Vagina (tissue), 2 donors: ENCODE measurements at places on chromosomes 16 and 17. TPM values are rescaled to one million over a fixed set of nuclear protein-coding genes. Genes with fewer than 3 reads are reported as not detected.

GRCh38 chr16:50496990-50497389 is 51.2 kb upstream of the NKD1 start:
- DNase-seq, result no peak

RAB34 gene
- total RNA-seq, result 195 TPM

GRCh38 chr17:79994602-79995001 is 41.1 kb downstream of the TBC1D16 start:
- DNase-seq, result no peak

DNA sequence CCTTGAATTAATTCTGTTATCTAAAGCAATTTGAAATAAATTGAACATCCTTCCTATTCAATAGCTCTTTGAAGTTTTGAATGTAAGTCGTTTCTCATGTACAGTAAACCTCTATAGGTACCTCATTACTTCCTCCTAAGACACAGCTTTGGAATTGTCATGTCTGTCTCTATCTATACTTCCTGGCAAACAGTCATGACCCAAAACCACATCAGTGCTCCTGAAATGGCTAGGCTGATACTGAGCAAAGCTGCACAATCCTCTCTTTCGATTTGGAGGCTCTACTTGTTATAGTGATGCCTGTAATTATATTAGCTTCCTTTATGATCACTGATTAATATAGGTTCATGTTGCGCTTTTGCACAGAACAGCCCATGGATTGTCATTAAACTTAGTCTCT is 110.1 kb downstream of the ADAMTS18 start:
- no peak for DNase-seq

C17orf107 gene
- total RNA-seq, result 1.7 TPM

DNA sequence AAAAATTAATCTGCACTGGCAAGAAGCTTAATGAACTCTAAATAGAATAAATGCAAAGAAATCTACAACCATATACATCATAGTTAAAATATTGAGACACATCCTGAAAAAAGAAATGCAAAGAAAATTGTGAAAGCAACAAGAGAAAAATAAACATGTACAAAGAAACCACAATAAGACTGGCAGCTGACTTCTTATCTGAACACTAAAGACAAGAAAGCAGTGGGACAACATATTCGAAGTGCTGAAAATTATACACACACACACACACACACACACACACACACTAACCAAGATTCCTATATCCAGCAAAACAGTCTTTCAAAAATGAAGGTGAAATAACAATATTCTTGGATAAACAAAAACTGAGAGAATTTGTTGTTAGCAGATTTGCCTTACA is 366.5 kb upstream of the C16orf82 start:
- DNase-seq, result no peak

DNA sequence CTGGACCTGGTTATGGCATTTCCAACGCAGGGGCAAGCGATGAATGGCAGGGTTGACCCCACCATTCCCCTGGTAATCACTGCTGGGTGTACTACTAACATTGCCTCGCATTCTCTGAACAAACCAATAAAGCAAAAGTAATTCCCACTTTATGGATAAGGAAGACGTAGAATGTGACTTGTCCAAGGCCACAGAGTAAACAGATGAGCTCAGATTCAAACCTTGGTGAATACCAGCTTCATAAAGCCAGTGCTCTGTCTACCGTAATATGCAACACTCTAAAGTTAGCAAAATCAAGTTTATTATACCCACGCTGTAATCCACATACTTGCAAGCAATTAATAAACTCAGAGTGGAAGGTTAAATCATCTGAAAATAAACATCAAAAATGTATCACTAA is 59.6 kb downstream of the ANKFY1 start:
- DNase-seq, result no peak

EVPL gene
- 115 TPM for total RNA-seq

GRCh38 chr16:7675628-7676027 is 343.0 kb downstream of the RBFOX1 start:
- no peak for DNase-seq

GRCh38 chr17:7573324-7574080 is 5.9 kb upstream of the CD68 start:
- DNase-seq, result no peak

PPM1E gene
- total RNA-seq, result 0.25 TPM

GRCh38 chr16:57534337-57534880 is 2.0 kb downstream of the CCDC102A start:
- peak; percentile 88 for DNase-seq

DNA sequence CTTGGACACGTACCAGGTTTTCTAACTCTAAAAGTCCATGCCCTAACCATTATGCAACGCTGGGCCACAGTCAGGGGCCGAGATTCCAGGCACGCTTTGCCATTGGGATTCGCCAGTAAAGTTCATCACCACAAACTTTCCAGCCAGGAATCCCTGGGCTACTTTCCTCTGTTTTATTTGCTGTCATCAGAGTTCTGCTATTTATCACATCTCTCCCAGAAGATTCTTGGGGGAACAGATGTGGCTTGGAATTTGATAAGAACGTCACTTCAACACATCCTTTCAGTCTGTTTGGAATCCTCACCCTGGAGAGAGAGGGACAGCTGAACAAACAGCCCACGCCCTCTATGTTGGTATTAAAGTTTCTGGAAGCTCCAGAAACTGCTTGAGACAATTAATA is 109.6 kb upstream of the CACNG3 start:
- no peak for DNase-seq

GRCh38 chr17:35046740-35047283 is 16.7 kb downstream of the RFFL start:
- no peak for DNase-seq

GRCh38 chr17:78131172-78132083 is 857 bp downstream of the TMC8 start:
- DNase-seq, result no peak

DNA sequence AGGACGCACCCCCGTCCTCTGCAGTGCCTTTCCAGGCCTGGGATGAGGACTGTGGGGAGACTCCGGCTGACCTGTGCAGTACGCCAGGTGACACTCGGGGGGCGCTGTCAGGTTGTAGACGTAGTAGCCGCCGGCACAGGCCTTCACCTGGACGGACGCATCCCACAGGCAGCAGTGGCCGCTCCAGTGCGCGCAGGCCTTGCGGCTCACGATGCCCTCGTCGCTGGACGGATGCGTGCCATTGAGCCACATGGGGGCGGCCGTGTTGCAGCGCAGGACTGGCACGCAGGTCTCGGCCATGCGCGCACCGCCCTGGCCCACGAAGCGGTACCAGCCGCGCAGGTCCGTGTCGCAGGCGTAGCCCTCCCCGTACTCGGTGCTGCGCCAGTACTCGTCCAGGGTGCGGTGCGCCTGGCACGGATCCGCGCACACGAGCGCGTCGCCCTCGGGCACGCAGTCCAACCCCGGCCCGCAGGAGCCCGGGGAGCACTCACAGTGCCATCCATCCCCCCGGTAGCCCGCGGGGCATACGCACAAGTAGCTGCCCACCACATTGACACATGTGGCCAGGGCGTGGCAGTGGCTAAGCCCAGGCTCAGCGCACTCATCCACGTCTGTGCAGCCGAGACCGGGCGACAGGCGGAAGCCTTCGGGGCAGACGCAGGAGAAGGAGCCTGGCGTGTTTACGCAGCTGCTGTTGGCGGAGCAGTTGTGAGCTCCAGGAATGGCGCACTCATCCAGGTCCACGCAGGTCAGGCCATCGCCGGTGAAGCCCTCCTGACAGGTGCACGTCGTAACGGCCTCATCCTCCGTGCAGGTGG is 3.9 kb downstream of the UMOD start:
- no peak for DNase-seq

DNA sequence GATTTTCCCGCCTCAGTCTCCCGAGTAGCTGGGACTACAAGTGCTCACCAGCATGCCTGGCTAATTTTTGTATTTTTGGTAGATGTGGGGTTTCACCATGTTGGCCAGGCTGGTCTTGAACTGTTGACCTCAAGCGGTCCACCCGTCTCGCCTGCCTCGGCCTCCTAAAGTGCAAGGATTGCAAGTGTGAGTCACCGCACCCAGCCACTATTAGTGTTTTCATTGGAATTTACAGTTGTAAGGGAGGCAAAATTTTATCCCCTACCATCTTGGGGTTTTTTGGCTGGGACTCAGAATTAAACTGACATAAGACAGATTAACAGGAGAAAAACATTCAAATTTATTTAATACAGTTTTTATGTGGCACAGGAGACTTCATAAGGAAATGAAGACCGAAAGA is 12.3 kb upstream of the MYCBPAP start:
- no peak for DNase-seq

DHRS7C gene
- not detected for total RNA-seq

TBX4 gene
- total RNA-seq, result not detected

GRCh38 chr17:55407641-55408566 is 13.7 kb downstream of the MMD start:
- no peak for DNase-seq

DNA sequence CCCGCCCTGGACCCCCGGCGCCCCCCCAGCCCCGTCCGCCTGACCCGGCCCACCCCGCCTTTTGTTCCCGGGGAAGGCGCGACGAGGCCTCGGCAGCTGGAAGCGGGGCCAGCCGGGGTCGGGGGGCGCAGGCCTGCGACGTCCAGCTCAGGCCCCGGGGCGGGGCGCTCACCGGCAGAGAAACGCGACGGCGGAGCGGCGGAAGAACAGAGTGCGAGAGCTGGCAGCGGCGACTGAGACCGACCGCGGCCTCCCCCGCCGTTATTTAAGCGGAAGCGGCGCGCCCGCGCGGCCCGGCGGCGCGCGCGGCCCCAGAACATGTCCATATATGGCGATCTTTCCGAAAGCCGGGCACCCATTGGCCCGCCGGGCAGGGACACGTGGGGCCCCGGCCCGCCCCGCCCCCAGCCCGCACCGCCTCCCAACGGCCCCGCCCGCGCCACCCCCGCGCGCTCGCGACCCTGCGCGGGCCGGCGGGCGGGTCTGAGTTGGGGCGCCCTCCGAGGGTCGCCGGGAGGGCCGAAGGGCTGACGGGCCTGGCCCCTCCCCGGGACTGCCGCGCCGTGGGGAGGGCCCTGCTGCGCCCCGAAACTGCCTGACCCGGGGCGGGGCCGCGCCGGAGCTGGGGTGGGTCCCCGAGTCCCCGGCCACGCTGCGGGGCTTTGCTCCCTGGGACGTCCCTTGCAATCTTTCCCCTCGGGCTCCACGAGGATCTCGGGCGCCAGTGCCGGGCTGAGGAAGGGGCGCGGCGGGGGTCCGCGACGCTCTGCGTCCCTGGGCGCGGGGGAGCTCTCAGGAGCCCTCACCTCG is at the start of gene ACTG1:
TSS of gene ACTG1 (minus strand) at position 238 of the 810 bp plus-strand sequence. CDS start 445 bp downstream, outside the sequence.
- no peak for DNase-seq

DNA sequence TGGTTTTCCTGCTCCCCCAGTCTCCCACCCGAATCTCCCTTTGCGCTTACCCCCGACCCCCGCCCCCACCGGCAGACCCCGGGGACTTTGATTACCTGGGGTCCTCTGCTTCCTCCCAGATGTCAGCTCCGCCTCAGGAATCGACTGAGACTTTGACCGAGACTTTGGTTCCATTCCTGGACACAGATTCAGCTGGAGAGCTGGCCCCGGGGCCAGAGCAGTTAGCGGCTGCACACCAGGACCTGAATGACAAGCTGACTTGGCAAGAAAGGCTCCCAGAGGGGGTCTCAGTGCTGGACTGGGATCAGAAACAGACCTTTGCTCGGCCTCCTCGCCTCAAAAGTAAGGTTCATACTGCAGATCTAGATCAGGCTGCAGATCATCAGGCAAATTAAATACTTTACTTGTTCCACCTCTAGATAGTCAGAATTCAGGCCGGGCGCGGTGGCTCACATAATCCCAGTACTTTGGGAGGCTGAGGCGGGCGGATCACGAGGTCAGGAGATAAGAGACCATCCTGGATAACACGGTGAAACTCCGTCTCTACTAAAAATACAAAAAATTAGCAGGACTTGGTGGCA is 60.3 kb upstream of the FBXO47 start:
- DNase-seq, result no peak

GRCh38 chr16:27767971-27768591 is 218.1 kb downstream of the KATNIP start:
- DNase-seq, result no peak
